ENCODE measurements at places on chromosomes 2 and 18. TPM values are rescaled to one million over a fixed set of nuclear protein-coding genes. Genes with fewer than 3 reads are reported as not detected.

DNA sequence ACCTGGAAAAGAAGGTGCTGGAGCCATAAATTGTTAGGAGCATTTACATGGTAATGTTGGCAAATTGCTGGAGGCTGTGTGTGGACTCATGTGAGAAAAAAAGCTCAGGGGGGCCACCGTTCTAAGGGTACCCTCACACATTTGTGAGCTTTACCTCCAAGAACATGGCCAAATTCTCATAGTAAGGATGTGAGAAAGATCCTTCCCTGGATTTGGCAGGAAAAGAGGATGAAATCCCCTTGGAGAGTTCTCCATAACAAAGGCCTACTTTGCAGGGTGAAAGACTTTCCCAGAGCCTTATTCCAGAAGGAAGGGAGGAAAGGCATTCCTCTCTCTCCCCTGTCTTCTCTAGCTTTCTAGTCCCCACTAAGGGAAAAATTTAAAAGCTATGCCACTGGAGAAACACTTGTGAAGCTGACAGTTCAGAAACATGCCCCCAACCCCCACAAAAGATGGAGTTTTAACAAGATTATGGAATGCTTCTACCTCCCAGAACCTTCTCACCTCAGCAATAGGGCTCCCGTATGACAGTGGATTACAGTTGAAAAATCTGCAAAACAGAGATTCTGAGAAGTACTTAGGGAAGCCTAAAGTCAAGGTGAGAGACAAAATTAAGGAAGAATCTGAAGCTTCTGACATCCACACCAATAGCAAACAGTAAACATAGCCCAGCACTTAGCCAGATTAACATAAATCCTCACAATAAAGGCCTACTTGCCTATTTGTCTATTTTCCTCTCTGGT is 20.2 kb upstream of the ERMN start:
- DNase-seq = peak; percentile 7

The MAP2 gene
- 102 TPM for total RNA-seq

DNA sequence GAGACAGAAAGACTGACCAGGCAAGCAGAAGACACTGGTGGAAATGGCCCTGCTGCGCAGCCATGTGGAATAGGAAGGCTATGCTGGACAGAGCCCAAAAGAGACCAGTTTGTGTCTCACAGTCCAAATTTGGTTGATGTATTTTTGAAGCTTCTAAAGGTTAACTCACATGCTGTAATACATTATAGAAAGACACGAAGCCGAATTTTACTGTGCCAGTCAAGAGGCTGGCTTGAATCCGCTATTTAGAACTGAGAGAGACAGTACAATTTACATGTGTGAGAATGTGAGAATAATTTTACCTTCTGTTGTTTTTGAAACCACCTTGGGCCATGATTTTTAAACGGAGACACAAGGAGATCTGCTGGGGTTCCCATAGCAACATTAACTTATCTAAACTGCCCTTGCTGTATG is 113.6 kb downstream of the METTL8 start:
- no peak for DNase-seq

DNA sequence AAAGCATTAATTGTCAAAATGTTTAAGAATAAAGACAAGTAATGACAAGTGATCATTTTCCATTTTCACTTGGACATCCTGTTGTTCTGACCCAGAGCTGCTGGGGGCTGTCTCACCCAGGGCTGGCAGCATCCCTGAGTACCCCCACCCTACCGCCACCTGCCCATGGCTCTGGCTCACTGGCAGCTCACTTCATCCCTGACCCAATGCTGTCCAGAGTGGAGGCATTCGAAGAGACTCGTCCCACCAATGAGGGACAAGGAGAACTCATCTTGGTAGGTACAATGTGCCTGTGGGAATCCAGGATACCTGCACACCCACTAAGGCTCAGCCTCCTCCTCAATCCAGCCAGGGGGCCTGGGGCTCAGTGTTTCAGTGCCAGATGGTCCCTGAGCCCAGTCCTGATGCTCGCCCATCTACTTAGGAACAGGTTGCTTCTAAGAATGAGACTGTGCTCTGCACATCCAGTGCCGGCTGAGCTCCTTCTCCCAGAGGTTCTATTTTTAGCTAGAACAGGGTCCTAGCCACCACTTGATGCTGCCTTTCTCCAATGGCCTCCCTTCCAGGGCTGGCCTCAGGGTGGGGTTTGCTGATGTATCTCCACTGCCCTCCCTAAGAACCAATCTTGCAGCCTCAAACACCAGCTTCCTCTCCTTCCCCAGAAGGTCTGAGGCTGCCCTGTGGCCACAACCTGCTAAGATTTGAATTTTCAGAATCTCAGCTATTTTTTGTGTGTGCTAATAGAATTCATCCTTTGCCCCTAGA is 53.7 kb downstream of the ADD2 start:
- DNase-seq = no peak

DNA sequence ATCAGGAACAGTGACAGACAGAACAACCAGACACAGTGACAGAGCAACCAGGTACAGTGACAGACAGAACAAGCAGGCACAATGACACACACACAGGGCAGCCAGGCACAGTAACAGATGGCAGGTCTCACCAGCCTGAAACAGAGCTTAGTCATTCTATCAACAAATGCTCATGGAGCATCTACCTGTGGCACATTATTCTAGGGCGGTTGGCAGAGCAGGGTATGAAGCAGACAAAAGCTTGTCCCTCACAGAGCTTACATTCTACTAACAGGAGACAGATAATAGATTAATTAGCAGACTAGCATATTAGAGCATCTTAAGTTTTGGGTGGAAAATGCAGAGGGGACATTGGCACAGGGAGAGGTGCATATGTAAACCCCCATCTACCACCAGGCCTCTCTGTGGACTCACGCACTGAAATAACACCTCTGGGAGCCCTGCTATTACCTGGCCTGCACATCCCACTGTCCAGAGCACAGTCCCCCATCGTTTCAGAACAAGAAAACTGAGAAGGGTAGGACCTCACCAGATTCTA is 64.1 kb upstream of the RAB6C start:
- DNase-seq = no peak

- DNase-seq = no peak
These were observed 720 bp downstream of the KRTCAP3 start for GRCh38 chr2:27442920-27443282.

The CD8A gene
- 0.34 TPM for total RNA-seq

DNA sequence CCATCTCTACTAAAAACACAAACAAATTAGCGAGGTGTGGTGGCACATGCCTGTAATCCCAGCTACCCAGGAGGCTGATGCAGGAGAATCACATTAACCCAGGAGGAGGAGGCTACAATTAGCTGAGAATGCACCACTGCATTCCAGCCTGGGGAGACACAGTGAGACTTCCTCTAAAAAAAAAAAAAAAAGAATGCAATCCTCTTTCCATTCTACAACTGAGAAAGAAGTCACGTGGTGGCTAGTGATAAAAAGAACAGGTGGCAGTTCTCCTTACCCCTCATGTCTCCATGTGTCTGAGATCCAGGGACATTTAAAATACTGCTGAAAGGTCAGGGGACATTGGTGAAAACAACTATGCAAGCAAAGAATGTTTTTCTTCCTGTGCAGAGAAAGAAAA is 24.4 kb upstream of the GPR39 start:
- DNase-seq = peak; percentile 84

DNA sequence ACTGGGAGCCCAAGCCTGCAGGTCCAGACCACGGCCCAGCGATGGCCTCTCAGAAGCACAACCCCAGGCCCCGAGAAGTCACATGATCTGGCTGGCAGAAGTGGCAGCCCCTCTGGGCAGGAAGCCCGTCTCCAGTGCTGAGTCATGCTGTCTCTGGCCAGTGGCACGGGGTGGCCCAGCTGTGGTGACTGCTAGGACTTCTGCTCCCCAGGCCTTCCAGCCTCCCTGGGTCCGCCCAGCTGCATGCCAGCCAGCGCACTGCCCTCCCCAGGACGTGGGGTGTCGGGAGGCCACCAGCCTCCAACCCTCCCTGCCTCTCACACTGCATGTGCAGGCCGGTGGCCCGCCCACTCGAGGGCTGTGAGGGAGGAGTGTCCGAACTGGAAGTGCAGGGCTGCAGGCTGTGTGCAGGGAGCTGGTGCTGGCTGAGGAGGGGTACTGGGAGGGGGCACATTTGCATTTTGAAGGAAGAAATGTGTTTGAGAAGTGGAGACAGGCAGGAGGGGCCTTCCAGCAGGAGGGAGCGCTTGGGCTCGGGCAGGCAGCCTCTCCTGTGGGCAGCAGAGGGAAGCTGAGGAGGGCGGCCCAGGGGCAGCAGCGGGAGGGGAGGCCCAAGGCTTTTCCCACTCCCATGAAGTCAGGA is 17.0 kb upstream of the HPCAL1 start:
- no peak for DNase-seq

- peak; percentile 80 for DNase-seq
These were observed 2.4 kb upstream of the SP9 start for GRCh38 chr2:174332217-174332963.

DNA sequence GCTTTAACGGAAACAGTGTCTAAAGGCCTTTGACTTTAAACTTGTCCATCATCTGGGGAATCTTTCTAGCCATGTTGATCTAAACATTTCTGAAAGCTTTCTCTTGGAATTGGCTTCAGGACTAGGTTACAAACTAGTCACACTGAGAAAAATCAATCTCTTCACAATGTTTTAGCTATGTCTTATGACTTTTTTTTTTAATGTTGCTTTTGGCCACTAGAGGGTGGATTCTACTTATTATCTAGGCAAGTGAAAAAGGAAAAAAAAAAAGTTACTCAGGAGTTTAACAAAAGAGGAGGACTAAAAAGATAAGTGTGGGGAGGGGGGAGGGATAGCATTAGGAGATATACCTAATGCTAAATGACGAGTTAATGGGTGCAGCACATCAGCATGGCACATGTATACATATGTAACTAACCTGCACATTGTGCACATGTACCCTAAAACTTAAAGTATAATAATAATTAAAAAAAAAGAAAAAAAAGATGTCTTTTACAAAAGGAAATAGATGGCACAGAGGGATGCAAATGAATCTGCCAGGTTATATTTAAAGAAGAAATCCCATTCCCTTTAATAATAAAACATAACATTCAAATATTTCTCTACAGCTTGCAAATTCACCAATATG is 160.4 kb upstream of the PID1 start:
- peak; percentile 44 for DNase-seq

- no peak for DNase-seq
These were observed 173.0 kb upstream of the ALKAL2 start for GRCh38 chr2:460861-461260.

- DNase-seq = no peak
These were observed 3.1 kb upstream of the EXOC6B start for GRCh38 chr2:72828840-72829507.

The ZNF514 gene
- 28.7 TPM for total RNA-seq

GRCh38 chr18:3340682-3341097 is 78.8 kb downstream of the MYL12B start:
- no peak for DNase-seq

- DNase-seq = peak; percentile 75
These were observed 106.7 kb downstream of the MEIS1 start for GRCh38 chr2:66541646-66542045.

The MAL gene
- not detected for total RNA-seq

DNA sequence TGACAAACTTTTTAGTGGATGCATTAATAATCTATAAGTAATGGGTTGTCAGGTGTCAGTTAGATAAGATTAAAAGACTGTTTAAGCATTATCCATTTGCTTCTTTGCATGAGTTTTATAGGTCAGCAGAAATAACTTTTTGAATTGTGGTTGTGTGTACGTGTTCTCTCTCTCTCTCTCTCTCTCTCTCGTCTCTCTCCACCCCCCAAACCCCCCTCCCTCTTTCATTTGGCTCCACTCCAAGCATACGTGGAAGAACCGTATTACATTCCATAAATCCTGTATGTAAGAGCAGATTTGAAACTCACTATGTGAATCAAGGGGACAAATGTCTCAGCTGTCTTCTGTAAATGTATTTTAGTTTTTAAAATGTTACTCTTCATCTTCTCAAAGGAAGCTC is 120.2 kb downstream of the MEIS1 start:
- no peak for DNase-seq

DNA sequence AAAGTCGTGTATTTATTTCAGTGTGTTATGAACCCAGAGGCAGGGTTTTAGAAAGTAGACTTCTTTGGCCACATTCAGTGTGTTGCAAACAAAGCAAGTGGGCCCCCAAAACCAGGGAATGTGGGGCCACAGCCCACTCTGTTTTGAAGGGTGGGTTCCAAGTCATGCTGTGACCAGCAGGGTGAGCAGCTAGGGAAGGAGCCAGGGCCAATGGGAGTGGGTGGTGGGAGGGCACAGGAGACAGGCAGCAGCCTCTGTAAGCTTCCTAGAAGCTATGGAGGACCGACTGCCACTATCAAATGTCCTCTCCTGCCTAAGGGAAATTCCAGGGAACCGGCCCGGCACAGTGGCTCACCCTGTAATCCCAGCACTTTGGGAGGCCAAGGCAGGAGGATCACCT is 50.4 kb upstream of the LYPD1 start:
- DNase-seq = no peak

The KLHL29 gene
- 1.6 TPM for total RNA-seq

GRCh38 chr2:118529908-118530599 is 317.4 kb downstream of the EN1 start:
- peak; percentile 51 for DNase-seq

The ALKAL2 gene
- not detected for total RNA-seq

The SIX3 gene
- 28.8 TPM for total RNA-seq

The VSNL1 gene
- total RNA-seq = 54.5 TPM

- DNase-seq = no peak
These were observed 38.9 kb downstream of the DHX57 start for GRCh38 chr2:38836791-38837190.

DNA sequence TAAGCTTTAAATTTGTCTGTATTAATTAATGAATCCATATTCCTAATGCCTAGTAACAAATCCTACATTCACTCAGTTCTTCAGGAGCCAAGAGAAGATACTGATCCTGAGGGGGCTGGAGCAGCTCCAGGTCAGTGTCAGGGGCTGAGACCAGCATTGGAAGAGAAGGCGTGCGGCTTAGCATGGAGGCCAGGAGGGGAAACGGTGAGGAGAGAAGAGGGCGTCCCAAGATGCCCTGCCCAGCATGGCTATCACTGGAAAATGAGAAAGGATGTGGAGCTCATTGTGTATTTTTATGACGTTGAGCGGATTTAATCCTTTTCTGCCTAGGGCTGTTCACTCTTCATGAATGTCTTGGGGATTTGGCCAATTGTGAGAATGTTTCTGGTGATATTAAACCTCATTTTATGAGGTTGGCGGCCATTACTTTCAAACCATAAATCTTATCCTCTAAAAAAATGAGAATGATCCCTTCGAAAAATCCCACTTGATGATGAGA is 131.7 kb downstream of the KCTD1 start:
- DNase-seq = no peak

The SIX2 gene
- total RNA-seq = 0.12 TPM

GRCh38 chr2:201180010-201180409 is 2.9 kb upstream of the CASP10 start:
- no peak for DNase-seq

The AKAIN1 gene
- total RNA-seq = not detected

DNA sequence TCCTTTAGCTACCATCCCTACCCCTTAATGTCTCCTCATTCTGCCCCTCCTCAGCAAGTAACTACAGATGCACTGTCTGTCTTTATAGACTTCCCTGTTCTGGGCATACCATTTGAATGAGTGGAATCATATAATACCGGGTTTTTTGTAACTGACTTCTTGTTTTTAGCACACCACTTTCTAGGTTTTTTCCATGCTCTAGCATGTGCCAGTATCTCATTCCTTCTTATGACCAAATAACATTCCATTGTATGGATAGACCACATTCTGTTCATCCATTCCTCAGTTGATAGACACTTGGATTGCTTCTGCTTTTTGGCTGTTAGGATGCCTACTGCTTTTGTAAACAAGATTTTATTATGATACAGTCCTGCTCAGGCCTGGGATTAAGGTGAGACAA is 154.7 kb downstream of the TSN start:
- no peak for DNase-seq

The BMP10 gene
- total RNA-seq = not detected
